ENCODE measurements at places on chromosomes 1 and 21.

- H3K4me3 ChIP-seq: no peak overlapping the region
- H3K4me1 ChIP-seq: no peaks in the 10 kb centered on the region
- peaks cover 80% of the 10 kb centered on the region for H3K36me3 ChIP-seq
- no peak overlapping the region for H3K27ac ChIP-seq
Observed at GRCh38 chr1:197180252-197180878, 33.9 kb upstream of the ASPM start.

DNA sequence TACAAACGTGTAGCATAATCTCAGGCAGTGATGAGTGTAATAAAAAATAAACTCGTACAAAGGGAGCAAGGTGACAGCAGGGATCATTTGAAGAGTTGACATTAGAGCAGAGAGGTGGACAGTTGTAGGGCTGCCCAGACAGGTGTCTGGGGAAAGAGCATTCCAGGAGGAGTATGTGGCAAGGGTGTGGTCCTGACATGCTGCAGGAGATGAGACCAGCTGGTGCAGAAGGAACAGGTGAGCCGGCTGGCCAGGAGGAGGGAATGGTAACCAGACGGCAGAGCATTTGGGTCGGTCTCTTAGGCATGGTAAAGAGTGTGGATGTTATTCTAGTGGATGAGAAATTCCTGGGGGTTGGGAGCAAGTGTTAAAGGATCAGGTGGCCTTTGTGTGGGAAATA is 306.3 kb downstream of the LMX1A start:
- DNase-seq: no peak
- no peaks in the 10 kb centered on the region for H3K36me3 ChIP-seq

DNA sequence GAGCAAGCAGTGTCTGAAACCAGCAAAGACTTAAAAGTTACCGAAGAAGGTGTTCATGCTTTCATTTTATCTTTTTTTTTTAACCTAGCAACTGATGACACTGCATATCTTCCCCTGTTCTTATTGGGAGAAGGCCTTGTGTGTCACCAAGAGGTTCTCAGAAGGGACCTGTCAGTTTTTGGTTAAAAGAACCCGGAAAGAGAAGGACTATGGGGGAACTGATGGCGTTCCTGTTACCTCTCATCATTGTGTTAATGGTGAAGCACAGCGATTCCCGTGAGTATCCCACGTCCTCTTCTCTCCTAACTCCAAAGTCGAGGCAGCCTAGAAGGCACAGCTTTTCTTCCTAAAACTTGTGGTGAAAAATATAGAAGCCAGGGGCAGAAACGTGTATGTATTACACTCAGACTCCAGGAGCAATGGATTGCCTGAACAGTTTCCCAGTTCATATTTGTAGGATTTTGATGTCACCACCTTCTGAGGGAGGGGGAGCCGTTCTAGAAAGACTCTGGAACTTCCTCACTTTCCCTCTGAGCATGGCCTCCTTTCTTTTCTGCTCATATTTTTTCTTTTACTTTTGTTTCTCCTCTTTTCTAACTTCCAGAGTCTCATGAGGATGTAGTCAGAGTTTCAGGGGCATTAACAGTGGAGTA is at the start of gene MR1:
Gene MR1, plus strand, starts transcription at position 185 of the 653 bp plus-strand sequence. Its CDS starts 25 bp downstream, at position 210.
- H3K36me3 ChIP-seq: no peaks in the 10 kb centered on the region
- H3K4me1 ChIP-seq: peaks cover 28% of the 10 kb centered on the region
- H3K27me3 ChIP-seq: no peaks in the 10 kb centered on the region
- peak within 1 kb of the TSS; percentile 93 for H3K27ac ChIP-seq

- no peaks in the 10 kb centered on the region for H3K27me3 ChIP-seq
- H3K4me3 ChIP-seq: no peak overlapping the region
- no peak overlapping the region for H3K27ac ChIP-seq
- H3K4me1 ChIP-seq: no peaks in the 10 kb centered on the region
- no peaks in the 10 kb centered on the region for H3K36me3 ChIP-seq
- DNase-seq: no peak
Observed at GRCh38 chr1:175268720-175269119, 76.1 kb upstream of the KIAA0040 start.

DNA sequence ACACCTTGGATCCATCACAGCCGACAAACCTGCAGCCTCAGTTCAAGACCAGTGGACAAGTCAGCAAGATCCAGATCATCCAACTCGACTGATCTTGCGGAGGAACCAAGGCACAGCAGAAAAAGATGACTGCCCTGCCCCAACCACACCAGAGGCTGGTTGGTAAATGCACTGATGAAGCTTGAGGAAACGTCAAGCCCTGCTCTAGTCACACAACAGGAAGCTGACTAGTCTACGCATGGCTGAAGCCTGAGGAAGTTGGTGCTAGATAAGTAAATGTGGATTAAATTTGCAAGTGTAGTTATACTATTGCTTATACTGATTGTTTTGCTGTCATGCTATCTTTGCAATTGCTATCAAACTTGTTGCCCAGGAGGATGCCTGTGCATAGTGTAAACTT is 89.0 kb downstream of the LIPI start:
- DNase-seq: peak; percentile 5
- H3K27me3 ChIP-seq: no peaks in the 10 kb centered on the region
- H3K27ac ChIP-seq: no peak overlapping the region
- H3K36me3 ChIP-seq: no peaks in the 10 kb centered on the region

DNA sequence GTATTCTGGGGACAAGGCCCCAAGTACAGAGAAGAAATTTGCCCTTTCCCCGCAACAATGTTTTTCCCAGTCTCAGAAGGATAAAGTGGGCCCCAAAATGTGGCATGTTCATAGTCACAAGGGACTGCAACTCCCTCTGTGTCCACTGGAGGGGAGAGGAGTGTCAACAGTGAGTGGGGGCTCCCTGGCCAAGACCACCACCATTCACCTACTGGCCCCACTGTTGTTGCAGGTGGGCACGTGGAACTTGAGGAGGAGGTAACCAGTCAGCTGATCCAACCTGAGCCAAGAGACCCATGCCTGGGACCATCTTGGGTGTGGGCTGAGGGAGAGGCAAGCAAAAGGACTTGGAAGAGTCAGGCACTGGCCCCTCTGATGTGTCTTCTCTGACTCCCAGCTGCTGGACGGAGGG is 777 bp downstream of the NUDT17 start:
- H3K27ac ChIP-seq: peak overlapping the region; percentile 83
- no peak for DNase-seq
- H3K4me1 ChIP-seq: peaks cover 18% of the 10 kb centered on the region
- no peaks in the 10 kb centered on the region for H3K27me3 ChIP-seq
- H3K4me3 ChIP-seq: peak overlapping the region; percentile 51
- H3K36me3 ChIP-seq: peaks cover 30% of the 10 kb centered on the region

DNA sequence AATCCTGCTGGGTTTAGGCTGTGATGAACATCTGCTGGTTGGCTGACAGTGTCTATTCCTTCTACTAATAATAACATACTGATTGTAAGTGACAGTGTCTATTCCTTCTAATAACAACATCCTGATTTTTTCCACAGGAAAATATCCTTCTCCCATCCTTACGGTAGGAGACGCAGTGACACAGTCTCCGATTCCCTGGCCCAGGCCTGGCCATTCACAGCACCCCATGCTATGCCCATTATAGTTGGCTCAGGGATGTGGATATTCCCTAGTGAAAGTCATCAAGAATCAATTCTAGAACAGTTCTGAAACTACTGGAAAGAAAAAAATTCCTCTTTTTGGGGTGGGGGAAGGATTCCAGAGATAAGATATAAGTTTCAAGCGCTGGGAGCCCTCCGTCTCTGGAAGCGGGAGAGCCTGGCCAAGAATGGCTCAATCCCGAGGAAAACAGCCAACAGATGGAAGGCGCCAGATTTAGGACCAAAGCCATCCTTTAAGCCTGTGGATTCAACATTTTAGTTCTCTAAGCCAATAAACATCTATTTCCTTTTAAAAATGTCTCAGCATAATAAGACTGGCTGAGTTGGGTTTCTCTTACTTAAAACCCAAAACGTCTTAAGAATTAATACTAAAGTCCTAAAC is 88.6 kb downstream of the GPATCH2 start:
- no peak overlapping the region for H3K27ac ChIP-seq
- no peak overlapping the region for H3K4me3 ChIP-seq
- no peak for DNase-seq

DNA sequence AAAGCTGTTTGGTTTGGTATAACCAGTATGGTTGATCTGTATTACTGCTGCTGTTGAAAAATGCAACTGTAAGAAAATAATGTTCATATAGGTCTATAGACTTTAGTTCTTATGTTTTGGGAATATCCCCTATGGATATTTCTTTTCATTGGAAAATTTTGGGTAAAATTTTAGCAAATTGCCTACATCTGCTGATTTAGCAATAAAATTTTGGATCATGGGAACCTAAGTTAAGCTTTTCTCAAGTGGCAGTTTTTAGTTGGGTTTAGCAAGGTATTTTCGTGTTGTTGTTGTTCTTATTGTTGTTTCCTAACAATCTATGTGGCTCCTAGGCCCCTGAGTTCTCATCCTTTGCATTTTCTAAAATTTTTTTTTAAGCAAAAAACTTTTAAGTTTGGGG is 167.1 kb downstream of the PHTF1 start:
- H3K27ac ChIP-seq: no peak overlapping the region
- H3K4me1 ChIP-seq: no peaks in the 10 kb centered on the region
- no peak overlapping the region for H3K4me3 ChIP-seq
- no peak for DNase-seq
- H3K36me3 ChIP-seq: peaks cover 39% of the 10 kb centered on the region

- peaks cover 39% of the 10 kb centered on the region for H3K4me1 ChIP-seq
- no peak overlapping the region for H3K4me3 ChIP-seq
- H3K36me3 ChIP-seq: no peaks in the 10 kb centered on the region
Observed at GRCh38 chr1:101003012-101003650, 22.5 kb downstream of the DPH5 start.

- H3K27me3 ChIP-seq: no peaks in the 10 kb centered on the region
- no peak overlapping the region for H3K27ac ChIP-seq
- peaks cover 21% of the 10 kb centered on the region for H3K4me1 ChIP-seq
- H3K36me3 ChIP-seq: no peaks in the 10 kb centered on the region
- DNase-seq: no peak
- H3K4me3 ChIP-seq: no peak overlapping the region
Observed at GRCh38 chr1:83897516-83897915, 101.4 kb downstream of the TTLL7 start.

DNA sequence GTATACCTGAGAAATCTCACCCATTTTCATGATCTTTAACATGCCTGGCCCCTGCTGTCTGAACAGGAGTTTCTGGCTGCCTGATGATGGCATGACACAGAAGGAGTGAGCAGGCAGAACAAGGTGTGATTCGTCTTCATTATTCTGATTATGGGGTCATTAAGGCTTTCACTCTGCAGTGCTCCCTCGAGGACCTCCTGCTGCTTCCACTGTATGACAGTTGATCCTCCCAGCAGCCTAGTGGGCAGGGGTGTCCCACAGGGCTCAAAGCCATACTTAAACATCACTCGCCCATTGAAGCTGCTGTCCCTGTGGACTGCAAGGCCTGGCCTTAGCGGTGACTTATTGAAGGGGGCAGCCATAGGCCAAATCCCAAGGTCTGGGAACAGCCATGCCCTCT is 12.7 kb upstream of the PARS2 start:
- DNase-seq: no peak
- peaks cover 20% of the 10 kb centered on the region for H3K27me3 ChIP-seq
- peaks cover 11% of the 10 kb centered on the region for H3K4me1 ChIP-seq
- no peaks in the 10 kb centered on the region for H3K36me3 ChIP-seq
- H3K4me3 ChIP-seq: no peak overlapping the region

- H3K4me3 ChIP-seq: no peak overlapping the region
- H3K4me1 ChIP-seq: peaks cover 4% of the 10 kb centered on the region
- no peak for DNase-seq
Observed at GRCh38 chr1:10745886-10746455, 50.5 kb downstream of the CASZ1 start.

DNA sequence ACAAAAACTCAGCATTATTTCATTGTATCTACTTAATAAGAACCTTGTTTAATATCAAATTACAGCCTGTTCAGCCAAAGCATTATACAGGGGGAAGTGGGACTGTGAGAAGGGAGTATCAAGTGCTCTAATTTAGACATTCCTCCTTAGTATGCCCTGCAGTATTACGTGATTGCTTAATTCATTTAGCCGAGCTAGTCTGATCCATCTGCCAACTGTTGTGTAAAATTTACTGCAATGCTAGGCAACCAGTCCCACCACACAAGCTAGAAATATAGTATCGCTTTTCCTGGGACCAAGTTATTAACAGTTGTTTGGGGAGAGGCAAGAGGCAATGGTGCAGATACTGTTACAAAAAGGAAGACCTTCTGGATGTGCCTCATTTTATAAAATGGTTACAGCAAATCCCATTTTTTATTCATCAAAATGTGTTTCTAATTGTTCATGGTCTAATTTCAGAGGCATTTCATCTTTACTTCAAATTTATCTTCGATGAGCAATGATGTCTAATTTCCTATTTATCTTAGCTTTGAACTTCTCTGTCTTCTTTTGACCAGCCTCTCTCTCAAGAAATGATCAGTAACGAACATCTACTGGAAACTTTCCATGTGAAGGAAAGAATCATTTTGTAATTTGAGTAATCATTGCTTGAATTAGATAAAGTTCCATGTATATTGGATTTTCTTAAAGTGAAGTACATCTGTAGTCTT is 283.3 kb downstream of the DUSP10 start:
- H3K27me3 ChIP-seq: no peaks in the 10 kb centered on the region
- H3K4me1 ChIP-seq: no peaks in the 10 kb centered on the region
- no peak overlapping the region for H3K27ac ChIP-seq
- no peak overlapping the region for H3K4me3 ChIP-seq
- DNase-seq: peak; percentile 81

DNA sequence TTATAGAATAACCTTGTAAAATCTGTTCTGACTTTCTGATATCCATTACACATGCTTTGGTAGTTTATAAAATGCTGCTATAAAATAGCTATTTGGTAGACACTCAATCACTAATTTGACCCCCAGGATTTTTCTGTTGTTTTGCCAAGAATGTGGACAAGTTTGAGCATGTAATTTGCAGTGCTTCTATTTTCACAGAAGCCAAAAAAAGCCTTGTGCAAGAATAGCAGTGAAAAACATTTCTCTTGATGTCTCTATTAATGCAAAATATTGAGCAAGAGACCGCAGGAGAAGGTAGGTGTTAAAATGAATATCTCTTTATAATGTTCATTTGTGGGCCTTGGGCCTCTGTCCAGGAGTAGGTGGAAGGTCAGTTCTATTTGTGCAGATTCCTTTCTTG is 22.5 kb downstream of the MAP3K7CL start:
- DNase-seq: no peak
- H3K4me1 ChIP-seq: peaks cover 6% of the 10 kb centered on the region
- no peaks in the 10 kb centered on the region for H3K27me3 ChIP-seq
- no peak overlapping the region for H3K27ac ChIP-seq
- no peaks in the 10 kb centered on the region for H3K36me3 ChIP-seq
- H3K4me3 ChIP-seq: no peak overlapping the region

DNA sequence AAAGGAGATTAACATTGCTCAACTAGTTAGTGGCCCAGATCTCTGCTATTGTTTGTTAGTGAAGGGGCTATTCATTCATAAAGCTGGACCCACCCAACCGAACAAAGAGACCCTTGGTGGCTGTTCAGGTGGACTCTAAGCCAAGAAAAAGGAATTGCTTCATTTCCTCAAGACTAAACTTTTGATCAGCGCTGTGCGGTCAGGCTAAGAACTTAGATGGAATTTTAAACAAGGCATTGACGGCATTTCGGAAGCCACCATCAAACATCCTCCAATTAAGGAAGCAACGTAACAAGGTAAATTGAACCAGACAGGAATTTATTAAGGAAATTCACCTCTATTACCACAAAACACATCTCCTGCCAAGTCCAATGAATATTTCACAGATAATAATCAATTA is 19.9 kb upstream of the SHCBP1L start:
- H3K4me1 ChIP-seq: peaks cover 12% of the 10 kb centered on the region
- no peak overlapping the region for H3K27ac ChIP-seq
- no peak overlapping the region for H3K4me3 ChIP-seq
- no peak for DNase-seq
